ENCODE measurements at places on chromosomes 6 and 20.

GRCh38 chr6:116434056-116434725, 27.0 kb upstream of the CALHM6 start:
- DNase-seq, result no peak

DNA sequence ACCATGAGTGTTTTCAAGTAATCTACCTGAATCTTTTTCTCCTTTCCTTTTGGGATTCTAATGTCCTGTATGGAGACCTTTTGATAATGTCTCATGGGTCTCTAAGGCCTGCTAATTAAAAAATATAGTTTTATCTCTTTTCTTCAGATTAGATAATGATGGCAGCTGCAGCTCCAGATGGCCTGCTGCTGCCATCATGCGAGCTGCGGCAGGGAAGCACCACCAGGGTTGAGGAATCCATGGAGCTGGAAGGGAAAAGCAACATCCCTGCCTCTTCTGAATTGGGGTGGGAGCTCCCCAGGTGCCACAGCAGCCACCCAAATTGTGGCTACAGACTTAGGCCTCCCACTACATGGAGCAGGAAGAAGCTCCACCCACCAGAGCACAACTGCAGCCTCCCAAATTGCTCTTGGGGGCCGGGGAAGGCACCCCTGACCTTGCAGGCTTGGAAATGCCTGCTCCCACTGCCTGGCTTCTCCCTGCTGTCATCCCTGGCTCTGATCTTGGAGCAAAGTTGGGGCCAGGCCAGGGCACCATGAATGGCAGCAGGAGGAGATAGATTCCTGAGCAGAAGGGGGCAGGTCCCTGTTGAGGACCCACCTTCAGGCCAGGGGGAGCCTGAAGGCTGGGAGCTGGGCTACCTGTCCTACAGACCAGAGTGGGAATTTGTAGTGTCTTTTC, 189.6 kb upstream of the MAN1A1 start:
- no peak for DNase-seq

GRCh38 chr6:53090576-53090975, 25.4 kb downstream of the FBXO9 start:
- no peak for DNase-seq

GRCh38 chr6:137820952-137821351, 46.1 kb upstream of the TNFAIP3 start:
- DNase-seq, result no peak

DNA sequence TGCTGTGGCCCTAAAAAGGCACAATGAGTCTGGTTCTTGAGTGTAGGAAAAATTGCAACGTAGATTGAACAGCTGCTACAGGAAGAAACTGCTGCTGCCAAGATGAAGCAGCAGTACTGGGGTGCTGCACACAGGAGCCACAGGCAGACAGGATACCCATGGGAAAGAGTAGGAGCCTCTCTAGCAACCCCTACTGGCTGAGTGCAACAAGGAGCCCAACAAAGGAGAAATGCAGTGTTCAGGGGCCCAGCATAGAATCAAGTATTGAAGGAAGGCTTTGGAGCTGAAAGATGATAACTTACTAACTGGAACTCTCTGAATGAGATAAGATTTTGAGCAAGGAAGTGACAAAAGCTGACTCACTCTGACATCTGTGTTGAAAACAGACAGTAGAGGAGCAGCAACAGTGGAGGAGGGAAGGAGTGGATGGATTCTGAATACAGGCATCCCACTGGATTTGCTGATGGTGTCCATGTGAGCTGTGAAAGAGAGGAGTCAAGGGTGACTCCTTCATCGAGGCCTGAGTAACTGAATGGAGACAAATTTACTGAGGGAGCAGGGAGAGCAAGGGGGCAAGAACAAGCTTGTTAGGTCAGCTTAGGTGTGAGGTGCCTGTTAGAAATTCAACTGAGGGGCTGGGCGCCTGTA, 534.7 kb upstream of the JARID2 start:
- peak; percentile 90 for DNase-seq

DNA sequence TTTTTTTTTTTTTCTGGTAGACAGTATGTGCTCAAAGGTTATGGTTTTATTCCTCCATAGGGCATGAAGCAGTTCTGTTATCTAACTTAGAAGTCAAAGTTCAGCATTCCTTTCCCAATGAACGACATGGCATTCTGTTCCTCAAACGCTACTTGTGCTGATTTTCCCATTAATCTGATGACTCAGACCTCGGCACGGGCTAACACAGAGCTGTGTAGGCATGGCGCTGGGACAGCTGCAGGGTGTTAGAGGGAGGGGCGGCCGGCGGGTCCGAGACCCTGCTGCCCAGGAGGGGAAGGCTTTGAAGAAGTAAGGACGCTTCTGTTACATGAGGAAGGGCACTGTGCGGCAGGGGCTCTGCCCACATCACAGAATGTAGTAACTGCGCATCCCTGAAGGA, 93.6 kb upstream of the AGPAT4 start:
- DNase-seq, result no peak

DNA sequence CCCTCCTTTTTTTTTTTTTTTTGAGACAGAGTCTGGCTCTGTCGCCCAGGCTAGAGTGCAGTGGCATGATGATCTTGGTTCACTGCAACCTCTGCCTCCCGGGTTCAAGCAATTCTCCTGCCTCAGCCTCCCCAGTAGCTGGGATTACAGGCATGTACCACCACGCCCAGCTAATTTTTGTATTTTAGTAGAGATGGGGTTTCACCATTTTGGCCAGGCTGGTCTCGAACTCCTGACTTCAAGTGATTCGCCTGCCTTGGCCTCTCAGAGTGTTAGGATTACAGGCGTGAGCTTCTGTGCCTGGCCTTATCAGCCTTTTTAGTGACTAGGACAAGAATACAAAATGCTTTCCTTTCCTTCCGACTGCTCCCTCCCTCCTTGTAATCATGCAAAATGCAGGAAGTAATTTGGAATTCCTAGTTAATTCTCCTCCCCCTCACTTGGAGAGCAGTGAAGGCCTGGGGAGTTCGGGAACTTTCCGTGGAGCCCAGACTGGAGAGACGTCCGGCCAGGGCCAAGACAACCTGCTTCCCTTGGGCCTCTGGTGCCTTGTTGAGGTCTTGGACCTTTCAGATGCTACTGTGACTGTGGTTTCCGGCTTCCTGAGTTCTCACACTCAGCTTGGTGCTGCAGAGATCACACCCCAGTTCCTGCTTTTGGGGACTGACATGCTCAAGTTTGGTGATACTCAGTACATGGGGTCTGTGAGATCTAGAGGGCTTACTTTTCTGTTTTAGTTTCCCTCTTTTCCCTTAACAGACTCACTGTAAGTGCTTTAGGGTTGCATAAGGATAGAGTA, 3.9 kb upstream of the PHF20 start:
- DNase-seq, result peak; percentile 91

Data from activated CD4-positive, alpha-beta T cell treated with anti-CD3 and anti-CD28 coated beads, Interleukin-2, amount 10 ng/mL, durations not matched to agents 24 days and 14 days (primary cell).